H1 (cell line): ENCODE measurements at places on chromosomes 6 and 20.

GRCh38 chr20:16437387-16437996 is 135.8 kb downstream of the KIF16B start:
- H3K27me3 ChIP-seq = peaks cover 1% of the 10 kb centered on the region
- no peak for DNase-seq
- H3K4me3 ChIP-seq = no peak overlapping the region
- no peak overlapping the region for H3K27ac ChIP-seq
- no peaks in the 10 kb centered on the region for H3K36me3 ChIP-seq

DNA sequence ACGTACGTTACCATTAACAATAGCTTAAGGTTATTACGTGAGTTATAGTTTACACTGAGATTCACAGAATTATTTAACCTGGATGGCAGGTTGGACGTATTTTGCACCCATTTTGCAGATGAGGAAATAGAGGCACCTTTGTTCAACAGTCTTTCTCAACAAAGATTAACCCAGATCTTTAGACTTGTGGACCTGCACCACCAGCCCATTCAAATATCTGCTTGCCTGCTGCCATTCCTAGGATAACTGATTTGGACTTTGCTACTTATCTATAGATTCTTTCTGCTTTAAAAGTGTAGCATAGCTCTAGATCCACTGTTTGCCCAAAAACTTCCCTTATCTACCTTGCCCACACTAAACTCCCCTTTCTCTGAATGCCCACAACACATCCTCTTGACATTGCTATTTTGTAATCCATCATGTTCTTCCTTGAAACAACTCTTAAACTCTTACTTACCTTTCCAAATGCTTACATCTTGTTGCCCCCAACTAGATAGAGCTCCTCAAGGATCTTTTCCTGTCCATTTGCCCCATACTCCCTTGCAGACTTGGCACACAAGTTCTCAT is 56.4 kb upstream of the TNFAIP3 start:
- no peak overlapping the region for H3K27ac ChIP-seq
- no peak overlapping the region for H3K4me3 ChIP-seq
- H3K36me3 ChIP-seq = no peaks in the 10 kb centered on the region
- no peak for DNase-seq
- no peaks in the 10 kb centered on the region for H3K4me1 ChIP-seq

DNA sequence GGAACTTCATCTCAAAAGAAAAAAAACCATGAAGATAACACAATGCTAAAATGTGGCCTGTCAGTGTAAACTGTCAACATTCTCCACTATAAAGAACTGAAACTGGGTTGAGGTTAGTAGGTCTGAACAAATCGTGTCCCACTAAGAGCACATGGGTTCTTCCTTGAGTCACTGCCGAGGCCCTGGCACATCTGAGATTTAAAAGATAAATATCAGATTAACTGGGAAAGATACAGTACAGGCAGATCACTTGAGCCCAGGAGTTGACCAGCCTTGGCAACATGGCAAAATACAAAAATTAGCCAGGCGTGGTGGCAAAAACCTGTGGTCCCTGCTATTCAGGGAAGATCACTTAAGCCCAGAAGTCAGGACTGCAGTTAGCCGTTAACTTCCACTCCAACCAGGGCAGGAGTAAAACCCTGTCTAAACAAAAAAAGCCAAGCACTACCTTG is 5.6 kb downstream of the EEF1A1 start:
- no peak overlapping the region for H3K4me3 ChIP-seq
- H3K36me3 ChIP-seq = peaks cover 46% of the 10 kb centered on the region
- no peak for DNase-seq
- no peak overlapping the region for H3K27ac ChIP-seq
- H3K27me3 ChIP-seq = no peaks in the 10 kb centered on the region
- H3K4me1 ChIP-seq = peaks cover 2% of the 10 kb centered on the region; the same call in 1 of the 2 replicates

DNA sequence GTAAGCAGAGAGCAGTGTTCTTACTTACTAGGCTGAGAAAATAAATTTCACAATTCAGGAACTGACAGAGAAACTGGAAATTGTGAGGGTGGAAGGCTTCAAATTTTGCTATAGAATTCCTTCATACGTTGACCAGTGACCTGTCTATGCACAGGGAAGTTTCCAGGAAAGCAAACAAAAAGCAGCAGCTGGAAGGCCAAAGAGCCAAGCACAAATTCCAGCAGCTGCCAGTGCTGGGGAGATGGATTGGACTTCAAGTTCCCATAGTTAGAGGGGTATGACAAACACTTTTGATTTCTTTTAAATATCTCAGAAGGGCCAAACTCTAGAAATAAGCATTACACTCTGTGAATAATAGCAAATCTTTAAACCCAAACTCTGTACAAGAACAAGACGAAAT is 299.1 kb upstream of the KCNQ5 start:
- H3K27me3 ChIP-seq = no peaks in the 10 kb centered on the region
- H3K4me1 ChIP-seq = no peaks in the 10 kb centered on the region
- DNase-seq = no peak
- H3K4me3 ChIP-seq = no peak overlapping the region
- H3K27ac ChIP-seq = no peak overlapping the region

GRCh38 chr6:109451376-109451775 is 4.2 kb downstream of the MICAL1 start:
- peaks cover 24% of the 10 kb centered on the region for H3K36me3 ChIP-seq
- H3K4me1 ChIP-seq = peaks cover 5% of the 10 kb centered on the region
- H3K4me3 ChIP-seq = no peak overlapping the region
- DNase-seq = no peak

GRCh38 chr6:41055149-41055548 is 2.1 kb downstream of the APOBEC2 start:
- no peak for DNase-seq
- H3K27me3 ChIP-seq = no peaks in the 10 kb centered on the region
- no peak overlapping the region for H3K4me3 ChIP-seq
- H3K4me1 ChIP-seq = no peaks in the 10 kb centered on the region

DNA sequence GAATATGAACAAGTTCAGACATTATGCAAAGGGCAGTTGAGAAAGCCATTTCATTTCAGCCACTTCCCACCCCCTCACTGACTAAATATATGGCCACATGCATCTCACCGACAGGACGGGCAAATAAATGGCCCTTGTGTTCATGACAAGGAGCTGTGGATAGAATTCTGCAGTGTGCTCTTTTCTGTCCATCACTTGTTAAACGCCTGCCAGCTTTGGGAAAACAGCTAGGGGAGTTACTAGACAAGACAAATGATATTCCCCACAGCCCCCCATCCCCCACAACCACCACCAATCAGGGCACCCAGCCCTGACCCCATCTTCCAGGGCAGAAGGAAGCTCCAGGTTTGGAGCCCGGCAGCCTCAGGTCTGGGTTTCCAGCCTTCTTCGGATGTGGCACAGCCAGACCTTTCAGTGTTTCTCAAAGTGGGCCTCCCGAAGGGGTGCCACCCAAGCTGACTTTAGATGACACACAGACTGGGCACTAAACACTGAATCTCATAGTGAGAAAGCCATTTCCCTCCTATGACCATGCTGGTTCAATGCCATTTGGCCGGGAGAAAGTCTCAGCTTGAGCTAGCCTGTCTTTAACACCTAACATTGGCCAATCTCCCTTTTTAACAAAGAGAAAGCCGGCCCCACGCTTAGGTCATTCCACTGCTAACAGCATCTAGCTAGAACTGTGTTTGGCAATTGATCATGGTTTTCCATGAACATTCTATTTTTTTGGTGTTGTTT is 4.0 kb upstream of the RIPOR3 start:
- no peaks in the 10 kb centered on the region for H3K36me3 ChIP-seq
- no peak overlapping the region for H3K27ac ChIP-seq
- H3K27me3 ChIP-seq = no peaks in the 10 kb centered on the region
- no peak overlapping the region for H3K4me3 ChIP-seq
- peaks cover 12% of the 10 kb centered on the region for H3K4me1 ChIP-seq
- DNase-seq = no peak

DNA sequence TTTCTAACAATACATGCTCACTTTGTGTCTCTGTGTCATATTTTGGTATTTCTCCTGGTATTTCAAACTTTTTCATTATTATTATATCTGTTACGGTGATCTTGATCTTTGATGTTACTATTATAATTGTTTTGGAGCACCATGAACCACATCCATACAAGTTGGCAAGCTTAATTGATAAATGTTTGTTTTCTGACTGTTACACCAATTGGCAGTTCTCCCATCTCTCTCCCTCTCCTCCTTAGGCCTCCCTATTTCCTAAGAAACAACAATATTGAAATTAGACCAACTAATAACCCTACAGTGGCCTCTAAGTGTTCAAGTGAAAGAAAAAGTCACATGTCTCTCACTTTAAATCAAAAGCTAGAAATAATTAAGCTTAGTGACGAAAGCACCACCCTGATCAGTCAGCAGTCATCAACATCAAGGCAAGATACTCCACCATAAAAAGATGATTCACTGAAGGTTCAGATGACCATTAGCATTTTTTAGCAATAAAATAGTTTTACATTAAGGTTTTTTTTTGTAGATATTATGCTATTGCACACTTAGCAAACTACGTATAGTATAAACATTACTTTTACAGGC is 61.5 kb downstream of the IBTK start:
- no peaks in the 10 kb centered on the region; the same call in 1 of the 2 replicates for H3K36me3 ChIP-seq
- no peaks in the 10 kb centered on the region for H3K4me1 ChIP-seq
- DNase-seq = no peak
- H3K27me3 ChIP-seq = no peaks in the 10 kb centered on the region

DNA sequence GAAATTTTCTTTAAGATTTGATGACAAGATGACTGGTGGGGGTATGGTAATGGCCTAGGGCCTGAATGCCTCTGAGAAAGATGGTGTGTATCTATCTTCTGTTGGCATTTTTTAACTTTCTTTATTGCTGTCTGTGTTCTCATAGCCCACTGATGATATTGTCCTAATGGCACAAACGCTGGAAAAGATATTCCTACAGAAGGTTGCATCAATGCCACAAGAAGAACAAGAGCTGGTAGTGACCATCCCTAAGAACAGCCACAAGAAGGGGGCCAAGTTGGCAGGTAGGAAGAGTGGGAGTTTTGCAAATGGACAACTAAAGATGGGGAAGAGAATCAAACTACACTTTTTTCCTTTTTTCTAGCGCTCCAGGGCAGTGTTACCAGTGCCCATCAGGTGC is 7.5 kb downstream of the BRD2 start:
- H3K27me3 ChIP-seq = no peaks in the 10 kb centered on the region
- no peak overlapping the region for H3K27ac ChIP-seq
- DNase-seq = no peak
- peaks cover 3% of the 10 kb centered on the region; the same call in 1 of the 2 replicates for H3K4me1 ChIP-seq

DNA sequence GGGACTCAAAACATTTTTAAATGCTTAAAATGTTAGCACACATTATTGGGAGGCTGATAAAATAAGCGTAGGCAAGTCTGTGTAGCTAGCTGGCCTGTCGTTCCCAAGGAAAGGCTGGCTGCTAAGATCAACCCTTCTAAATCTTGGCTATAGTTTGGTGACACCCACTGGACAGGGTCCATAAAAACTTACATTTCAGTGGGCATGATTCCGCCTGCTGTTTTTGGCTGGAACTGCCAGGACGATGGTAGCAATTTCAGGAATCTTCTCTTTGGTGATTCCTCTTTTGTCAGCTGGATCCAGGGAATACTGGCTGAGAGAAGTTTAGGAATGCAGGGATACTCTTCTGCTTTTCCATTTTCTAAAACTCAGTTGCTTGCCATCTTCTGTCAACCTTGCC is 162.2 kb downstream of the NKAIN2 start:
- no peak overlapping the region for H3K27ac ChIP-seq
- DNase-seq = peak; percentile 44
- H3K27me3 ChIP-seq = no peaks in the 10 kb centered on the region
- no peak overlapping the region for H3K4me3 ChIP-seq
- H3K36me3 ChIP-seq = no peaks in the 10 kb centered on the region

- no peak for DNase-seq
- no peaks in the 10 kb centered on the region for H3K4me1 ChIP-seq
- H3K27ac ChIP-seq = no peak overlapping the region
- H3K4me3 ChIP-seq = no peak overlapping the region
These were observed 38.6 kb downstream of the VTA1 start for GRCh38 chr6:142185641-142186040.

- H3K27me3 ChIP-seq = no peaks in the 10 kb centered on the region
- no peak for DNase-seq
- H3K4me1 ChIP-seq = peaks cover 5% of the 10 kb centered on the region
- no peaks in the 10 kb centered on the region for H3K36me3 ChIP-seq
- no peak overlapping the region for H3K27ac ChIP-seq
These were observed 2.0 kb upstream of the SLC9A8 start for GRCh38 chr20:49810491-49811190.

GRCh38 chr6:131581523-131581922 is 8.5 kb downstream of the ARG1 start:
- H3K27ac ChIP-seq = no peak overlapping the region
- no peak overlapping the region for H3K4me3 ChIP-seq
- DNase-seq = no peak
- H3K36me3 ChIP-seq = peaks cover 7% of the 10 kb centered on the region
- no peaks in the 10 kb centered on the region for H3K27me3 ChIP-seq
- H3K4me1 ChIP-seq = no peaks in the 10 kb centered on the region
